H4 (cell line): ENCODE measurements at places on chromosomes 2 and 18.

GRCh38 chr2:43194121-43194869, 32.1 kb downstream of the ZFP36L2 start:
- no peak for DNase-seq

DNA sequence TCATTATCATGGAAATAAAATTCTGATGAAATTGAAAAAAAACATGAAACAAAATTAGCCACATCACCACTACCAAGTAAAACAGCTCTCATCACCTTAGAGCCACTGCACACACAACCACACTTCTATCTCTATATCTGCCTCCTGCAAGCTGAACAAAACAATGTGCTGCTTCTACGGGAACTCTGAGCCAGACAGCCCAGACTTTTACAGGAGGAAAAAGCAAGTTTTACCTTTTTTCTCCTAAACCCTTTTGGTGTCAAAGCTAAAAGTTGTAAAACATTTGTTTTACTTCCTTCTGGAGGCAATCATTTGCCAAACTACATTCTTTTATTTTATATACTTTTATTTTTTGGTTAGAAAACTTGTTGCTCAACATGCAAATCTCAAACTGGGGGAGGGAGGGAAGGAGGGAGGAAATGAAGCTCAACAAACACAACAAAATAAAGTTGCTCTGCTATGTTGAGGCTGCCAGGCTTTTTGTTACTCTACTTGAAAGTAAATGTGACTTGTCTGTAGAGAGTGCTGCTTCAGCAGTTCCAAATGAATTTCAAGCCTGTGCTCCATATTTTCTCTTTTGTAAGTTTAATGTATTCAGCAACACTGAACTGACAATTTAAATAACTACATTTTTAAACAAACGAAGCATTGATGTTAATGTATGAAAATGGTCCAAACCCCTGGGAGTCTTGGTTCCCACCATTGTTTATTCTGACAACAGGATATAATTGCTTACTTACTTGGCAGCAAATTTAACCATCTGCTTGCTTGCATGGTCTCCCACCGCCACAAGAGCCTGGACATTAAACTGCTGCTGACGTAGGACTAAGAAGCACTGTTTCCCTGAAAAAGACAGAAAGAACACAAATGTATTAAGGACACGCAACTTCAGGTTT, 24.5 kb downstream of the DARS1 start:
- peak; percentile 22 for DNase-seq

DNA sequence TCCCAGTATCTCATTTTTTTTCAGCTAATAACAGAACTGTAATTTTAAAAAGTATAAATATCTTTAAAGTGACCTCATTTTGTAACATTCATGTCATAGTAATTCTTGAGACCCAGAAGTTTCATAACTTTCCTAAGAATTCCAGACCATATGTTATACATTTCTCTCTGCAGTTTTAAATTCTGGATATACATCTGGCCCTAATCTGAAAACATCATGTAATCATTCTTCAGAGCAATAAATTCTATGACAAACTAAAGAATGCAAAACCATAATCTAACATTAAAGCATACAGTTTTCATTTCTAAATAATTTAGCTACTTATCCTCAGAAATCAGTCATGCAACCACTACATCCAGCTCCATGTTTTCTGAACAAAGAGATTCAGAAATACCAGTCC, 198.3 kb upstream of the SLC35G4 start:
- DNase-seq, result no peak

DNA sequence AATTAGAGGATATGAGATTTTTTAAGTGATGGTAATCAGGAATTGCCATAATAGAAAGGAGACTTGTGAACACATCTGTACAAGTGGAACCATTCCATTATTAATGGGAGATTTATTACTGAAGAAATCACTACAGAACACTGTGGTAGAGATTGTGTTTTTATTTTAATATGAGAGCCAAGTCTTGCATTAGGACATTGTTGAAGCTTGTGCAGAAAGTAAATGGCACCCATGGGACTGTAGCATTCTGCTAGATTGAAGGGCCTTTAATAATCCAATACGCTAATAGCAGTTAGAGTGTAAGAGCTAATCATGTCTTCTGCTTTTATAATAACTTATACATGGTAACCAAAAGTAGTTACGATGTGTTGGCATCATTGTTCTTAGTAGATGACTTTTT, 83.6 kb downstream of the VRK2 start:
- no peak for DNase-seq

GRCh38 chr2:35281702-35282101, 1073.9 kb upstream of the CRIM1 start:
- no peak for DNase-seq

GRCh38 chr2:231059756-231060155, 3.1 kb downstream of the PSMD1 start:
- no peak for DNase-seq

DNA sequence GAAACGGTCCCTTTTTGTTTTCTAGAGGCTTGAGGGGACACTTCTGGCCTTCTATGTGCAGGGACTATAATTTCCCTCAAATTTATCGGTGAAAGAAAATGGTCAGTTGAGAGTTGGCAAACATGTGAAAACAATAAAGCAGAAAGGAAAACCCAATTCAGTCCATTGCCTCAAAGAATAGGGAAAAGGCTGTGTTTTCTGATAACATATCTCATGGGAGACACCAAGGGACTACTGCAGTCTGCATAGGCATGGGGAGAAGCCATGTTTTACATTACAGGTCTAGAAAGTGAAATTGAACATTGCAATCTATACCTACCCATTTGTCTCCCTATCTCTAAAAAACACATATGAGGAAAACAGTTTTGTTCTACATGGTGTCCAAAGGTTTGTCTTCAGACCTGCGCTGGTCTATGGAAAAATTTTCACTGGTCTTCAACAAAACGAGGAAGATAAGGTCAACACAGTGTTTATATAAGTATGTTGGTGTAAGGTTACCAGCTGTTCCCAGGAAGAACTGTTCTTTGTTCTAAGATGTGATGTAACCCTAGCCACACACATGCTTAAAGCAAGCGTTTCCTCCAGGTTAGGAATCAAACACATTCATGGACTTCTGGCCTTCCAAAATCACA, 179.7 kb downstream of the MREG start:
- peak; percentile 94 for DNase-seq

GRCh38 chr2:224966613-224967012, 75.7 kb downstream of the DOCK10 start:
- DNase-seq, result no peak
